ENCODE measurements at places on chromosomes 6 and 20. TPM values are rescaled to one million over a fixed set of nuclear protein-coding genes. Genes with fewer than 3 reads are reported as not detected.

GRCh38 chr6:95866732-95867131 is 149.0 kb upstream of the FUT9 start:
- no peak for DNase-seq

- no peak for DNase-seq
Observed at GRCh38 chr20:58697201-58697866, 4.7 kb downstream of the NPEPL1 start.

DNA sequence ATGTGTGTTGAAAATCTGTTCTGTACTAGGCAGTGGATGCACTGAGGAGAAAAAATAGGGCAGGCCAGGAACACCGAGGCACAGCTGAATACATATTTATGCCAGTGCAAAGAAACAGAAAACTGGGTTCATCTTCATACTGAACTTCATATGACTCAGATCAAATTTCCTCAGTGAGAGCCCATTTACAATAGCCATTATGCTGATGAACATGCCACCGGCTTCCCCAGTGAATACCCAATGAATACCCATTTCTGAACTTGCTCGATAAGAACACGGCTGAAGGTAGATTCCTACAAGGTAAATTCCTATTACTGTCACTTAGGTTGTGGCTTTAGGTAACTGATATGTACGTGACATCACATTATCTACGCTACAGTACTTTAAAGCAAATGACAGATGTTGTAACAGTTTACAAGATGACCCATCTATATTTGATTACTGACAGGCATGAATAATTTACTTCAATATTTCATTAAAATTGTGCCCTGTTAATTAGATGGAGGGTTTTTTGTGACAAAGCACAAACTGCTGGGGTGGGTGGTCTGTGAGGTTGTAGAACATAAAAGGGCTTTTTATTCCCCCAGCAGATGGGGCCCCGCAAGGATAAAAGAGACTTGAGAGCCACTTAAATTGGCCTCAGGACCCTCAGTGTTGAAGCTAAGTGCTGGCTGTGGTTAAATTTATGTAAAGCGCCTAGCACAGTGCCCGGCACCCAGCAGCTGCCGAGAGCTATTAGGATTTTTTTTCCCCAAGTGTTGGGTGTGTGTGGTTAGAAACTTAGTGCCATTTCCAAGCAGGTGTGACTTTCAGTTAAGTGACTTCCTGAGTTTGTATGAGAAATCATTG is 264.5 kb downstream of the CD83 start:
- no peak for DNase-seq

The ZKSCAN8 gene
- 11.9 TPM for total RNA-seq

The CNKSR3 gene
- 14.9 TPM for total RNA-seq

Data from Daoy (cell line).